Nephron progenitor cell (in vitro differentiated cells): ENCODE measurements at places on chromosomes 12 and 14.

DNA sequence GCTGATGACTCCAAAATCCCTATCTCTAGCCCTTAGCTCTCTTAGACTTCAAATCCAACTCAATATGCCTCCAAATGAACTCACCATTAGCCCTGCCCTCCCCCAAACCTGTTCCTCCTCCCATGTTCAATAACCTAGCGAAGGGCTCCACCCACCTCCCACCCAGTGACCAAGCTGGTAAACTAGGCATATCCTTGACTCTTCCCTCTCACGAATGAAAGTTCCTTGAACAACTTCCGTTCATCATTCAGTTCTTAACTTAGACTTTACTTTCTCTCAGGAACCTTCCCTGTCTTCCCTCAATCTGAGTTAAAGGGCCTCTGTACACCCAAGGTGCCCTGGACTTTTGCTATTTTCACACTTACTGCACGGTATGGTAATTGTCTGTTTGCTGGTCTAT, 1.9 kb upstream of the KLHDC1 start:
- DNase-seq = no peak

DNA sequence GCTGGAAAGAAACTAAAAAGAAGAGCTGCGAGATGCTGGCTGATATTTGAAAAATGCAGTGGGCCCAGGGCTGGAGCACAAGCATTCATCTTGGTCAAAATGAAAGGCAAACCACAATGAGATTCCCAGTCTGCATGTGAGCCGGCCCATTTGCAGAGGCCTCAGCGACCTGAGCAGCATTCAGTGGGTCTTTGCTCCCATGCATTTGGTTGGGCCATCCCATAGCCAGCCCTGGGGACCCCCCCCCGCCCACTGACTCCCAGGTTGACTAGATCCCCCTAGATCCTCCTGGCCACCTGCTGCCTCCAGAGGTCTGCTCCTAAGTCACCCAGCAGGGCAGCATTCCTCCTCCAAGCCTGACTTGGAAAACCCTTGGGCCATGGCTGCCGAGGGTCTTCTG, 59.8 kb downstream of the PRMT8 start:
- no peak for DNase-seq

GRCh38 chr14:104210817-104211195, 72.4 kb downstream of the KIF26A start:
- DNase-seq = no peak

- no peak for DNase-seq
Measured at GRCh38 chr14:80545935-80546854, 334.9 kb upstream of the DIO2 start.

DNA sequence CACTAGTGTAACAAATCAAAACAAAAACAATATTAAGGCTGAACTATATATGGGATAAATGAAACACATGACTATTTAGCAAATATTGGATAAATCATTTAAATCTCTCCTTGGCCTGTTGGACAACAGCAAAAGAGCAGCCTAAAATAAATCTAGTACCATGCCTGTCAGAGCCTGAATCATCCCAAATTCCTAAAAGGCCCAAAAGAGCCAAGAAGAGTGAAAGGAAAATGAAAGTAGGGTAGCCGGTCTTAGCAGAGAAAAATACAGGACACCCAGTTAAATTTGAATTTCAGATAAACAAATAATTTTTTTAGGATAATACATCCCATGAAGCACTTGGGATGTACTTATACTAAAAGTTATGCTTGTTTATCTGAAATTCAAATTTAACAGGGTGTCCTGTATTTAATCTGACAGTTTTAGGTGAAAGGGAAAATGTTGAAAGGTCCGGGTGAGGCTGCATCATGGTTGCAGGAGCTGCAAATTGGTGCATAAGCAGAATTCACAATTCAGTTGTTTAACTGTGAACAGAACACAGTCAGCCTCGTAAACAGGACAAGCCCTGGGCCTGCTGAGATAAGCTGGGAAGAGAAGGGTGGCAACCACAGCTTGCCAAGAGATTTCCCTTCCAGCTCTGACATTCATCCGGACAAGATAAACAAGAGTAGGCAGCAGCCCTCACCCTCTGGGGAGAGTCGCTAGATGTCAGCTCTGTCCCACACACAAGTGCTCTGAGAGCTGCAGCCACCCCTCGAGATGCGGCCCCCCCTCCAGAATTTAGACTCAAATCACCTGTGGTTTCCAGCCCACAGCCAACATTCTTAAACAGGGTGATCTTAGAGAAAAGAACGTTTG, 30.3 kb downstream of the DMAC2L start:
- peak; percentile 30 for DNase-seq

DNA sequence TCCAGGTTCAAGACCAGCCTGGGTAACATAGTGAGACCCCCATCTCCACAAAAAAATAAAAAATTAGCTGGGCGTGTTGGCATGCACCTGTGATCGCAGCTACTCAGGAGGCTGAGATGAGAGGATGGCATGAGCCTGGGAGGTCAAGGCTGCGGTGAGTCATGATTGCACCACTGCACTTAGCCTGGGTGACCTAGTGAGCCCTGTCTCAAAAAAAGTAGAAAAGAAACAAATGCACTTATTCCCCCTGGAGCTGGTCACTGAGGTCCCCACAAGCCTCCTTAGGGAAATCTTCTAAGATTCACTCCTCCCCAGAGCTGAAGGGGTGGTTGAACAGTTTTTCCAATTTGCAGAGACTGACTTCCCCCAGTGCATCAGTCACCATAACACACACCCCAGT, 1.6 kb downstream of the CD9 start:
- DNase-seq = no peak

DNA sequence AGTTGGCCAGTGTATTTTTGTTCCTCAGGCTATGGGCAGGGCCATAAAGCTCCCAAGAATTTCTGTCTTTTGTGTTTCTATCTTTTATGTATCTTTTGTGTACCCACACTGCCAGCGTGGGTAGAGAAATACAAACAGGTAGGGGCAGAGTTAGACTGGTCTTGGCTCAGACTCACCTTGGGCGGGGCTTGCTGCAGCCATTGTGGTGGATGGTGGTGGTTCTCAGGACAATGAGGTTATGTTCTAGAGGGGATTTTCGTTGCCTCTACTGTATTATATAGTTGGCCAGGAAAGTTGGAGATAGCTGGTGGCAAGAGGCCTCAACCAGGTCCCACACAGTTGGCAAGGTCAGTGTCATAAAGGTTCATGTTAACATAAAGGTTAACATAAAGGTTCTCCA, 977.5 kb upstream of the LRFN5 start:
- no peak for DNase-seq

DNA sequence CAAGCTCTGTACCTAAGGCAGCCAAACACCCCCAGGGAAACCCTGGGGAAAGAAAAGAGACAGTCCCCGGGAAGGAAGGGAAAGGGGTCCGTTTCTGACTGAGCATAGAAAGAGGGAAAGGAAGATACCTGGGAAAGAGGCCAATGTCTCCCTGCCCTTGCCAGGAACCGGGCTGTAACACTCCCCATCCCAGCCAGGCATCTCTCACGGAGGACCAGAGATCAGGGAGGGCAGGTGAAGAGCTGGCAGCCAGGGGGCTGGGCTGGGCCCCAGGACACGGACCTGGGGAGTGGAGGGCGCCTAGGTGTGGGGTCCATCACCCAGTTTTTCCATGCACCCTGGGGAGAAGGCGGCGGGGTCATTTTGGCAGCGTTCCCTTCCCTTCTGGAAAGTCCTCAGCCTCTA, 18.9 kb upstream of the PLEKHH1 start:
- DNase-seq = no peak

GRCh38 chr14:97027256-97027999, 230.2 kb downstream of the VRK1 start:
- peak; percentile 42 for DNase-seq

- DNase-seq = no peak
Measured at GRCh38 chr12:49335955-49336644, 888 bp downstream of the C1QL4 start.

- no peak for DNase-seq
Measured at GRCh38 chr12:118727979-118728366, 253.4 kb upstream of the SRRM4 start.
